Lower leg skin (tissue), 4 donors: ENCODE measurements at places on chromosomes 3 and 15. TPM values are rescaled to one million over a fixed set of nuclear protein-coding genes. Genes with fewer than 3 reads are reported as not detected.

GRCh38 chr3:113214917-113215595, 3.7 kb downstream of the BOC start:
- DNase-seq = no peak

GRCh38 chr15:76996076-76996525, 1.2 kb downstream of the PSTPIP1 start:
- DNase-seq = no peak

- no peak for DNase-seq
Observed at GRCh38 chr15:31024330-31024729, 32.9 kb upstream of the MTMR10 start.

DNA sequence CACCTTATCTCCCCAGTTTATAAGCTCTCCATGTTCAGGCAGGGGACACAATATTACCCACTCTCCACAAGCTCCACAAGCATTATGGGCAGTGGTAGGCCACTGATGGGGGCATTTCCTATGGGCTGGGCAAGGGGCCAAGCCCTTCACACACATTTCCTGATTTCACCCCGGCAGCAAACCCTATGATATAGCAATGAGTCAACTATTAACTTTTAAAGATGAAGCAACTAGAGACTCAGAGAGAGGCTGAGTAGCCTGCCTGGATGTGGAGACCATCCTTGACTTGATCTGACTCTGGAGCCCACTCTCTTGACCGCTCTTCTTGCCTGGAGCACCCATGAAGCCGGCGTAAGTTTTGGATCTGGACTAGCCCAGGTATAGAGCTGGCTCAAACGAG, 27.4 kb downstream of the FOXL2NB start:
- DNase-seq = no peak

- DNase-seq = no peak
Observed at GRCh38 chr3:153928851-153929250, 192.3 kb upstream of the ARHGEF26 start.

DNA sequence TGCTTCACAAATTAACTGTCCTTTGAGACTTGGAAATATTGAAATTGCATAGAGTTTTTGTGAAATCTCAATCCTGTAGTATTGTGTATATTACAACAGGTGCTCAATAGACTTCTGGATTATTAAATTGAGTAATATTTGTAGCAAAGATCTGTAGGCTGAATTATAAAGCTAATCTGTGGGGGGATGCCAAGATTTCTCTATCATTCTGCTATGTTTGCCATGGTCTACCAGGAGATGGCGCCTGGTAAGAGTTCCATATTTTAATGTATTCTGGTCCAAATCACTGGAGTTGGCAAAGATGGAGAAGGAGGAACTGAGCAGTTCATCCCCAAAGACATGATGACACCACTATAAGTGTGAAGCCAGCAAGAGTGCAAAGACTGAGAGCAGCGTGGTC, 340.9 kb upstream of the TPRG1 start:
- DNase-seq = no peak

DNA sequence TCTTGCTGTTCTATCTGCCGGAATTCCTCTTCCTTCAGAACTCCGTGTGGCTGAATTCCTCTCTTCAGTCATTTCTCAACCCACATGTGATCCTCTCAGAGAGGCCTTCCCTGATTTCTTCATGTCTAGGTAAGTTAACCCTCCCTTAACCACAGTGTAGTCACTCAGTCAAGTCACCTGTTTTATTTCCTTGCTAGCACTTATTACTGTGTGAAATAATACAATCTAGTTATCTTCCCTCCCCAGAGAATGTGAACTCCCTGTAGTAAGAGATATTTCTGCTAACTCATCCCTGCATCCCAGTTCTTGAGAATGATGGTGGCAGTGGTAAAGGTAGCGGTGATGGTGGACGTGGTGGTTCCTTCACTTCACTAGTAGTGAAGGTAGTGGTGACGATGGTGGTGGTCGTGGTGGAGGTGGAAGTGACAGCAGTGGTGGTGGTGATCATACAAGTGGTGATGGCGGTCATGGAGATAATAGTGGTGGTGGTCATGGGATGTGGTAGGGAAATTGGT, 33.3 kb downstream of the COL6A5 start:
- DNase-seq = no peak

- no peak for DNase-seq
Observed at GRCh38 chr3:137062250-137062649, 104.5 kb downstream of the IL20RB start.

GRCh38 chr15:49860101-49860500, 239.3 kb downstream of the DTWD1 start:
- DNase-seq = no peak

GRCh38 chr3:119810018-119810435, 28.1 kb downstream of the NR1I2 start:
- no peak for DNase-seq

GRCh38 chr15:25439369-25439836, 579 bp upstream of the UBE3A start:
- no peak for DNase-seq

GRCh38 chr15:24933716-24934115, 21.1 kb upstream of the SNRPN start:
- no peak for DNase-seq

- DNase-seq = no peak
Observed at GRCh38 chr3:68271145-68271544, 616.7 kb upstream of the SUCLG2 start.

GRCh38 chr3:15713364-15713763, 84.4 kb downstream of the ANKRD28 start:
- no peak for DNase-seq

GRCh38 chr3:129555153-129555550, 12.2 kb downstream of the H1-8 start:
- DNase-seq = no peak

DNA sequence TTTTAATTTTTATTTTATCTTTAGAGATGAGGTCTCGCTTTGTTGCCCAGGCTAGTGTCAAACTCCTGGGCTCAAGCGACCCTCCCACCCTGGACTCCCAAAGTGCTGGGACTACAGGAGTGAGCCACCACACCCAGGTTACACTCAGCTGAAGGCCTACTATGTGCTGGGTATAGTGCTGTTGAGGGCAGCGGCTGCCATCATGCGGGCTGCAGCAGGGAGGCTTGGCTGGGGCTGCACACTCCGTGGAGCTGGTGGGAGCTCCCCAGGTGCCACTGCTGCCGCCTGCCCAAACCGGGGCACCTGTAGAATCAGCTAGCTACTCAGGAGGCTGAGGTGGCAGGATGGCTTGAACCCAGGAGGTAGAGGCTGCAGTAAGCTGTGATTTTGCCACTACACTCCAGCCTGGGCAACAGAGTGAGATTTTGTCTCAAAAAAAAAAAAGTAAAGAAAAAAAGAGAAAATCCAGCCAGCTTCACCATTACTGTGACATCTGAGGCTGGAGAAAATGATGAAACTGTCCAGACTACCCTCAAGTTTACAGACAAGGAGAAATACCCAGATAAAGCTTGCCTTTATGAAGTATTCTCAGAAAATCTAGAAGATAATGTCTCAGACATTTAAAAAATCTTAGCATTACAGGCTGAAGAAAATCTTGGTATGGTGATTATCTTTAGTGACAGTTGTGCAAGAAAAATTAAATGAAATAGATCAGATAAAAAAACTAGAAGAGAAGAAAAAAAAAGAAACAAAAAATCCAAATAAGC, 42.1 kb downstream of the CRABP1 start:
- DNase-seq = no peak

- DNase-seq = no peak
Observed at GRCh38 chr3:193803288-193803687, 210.3 kb downstream of the OPA1 start.

DNA sequence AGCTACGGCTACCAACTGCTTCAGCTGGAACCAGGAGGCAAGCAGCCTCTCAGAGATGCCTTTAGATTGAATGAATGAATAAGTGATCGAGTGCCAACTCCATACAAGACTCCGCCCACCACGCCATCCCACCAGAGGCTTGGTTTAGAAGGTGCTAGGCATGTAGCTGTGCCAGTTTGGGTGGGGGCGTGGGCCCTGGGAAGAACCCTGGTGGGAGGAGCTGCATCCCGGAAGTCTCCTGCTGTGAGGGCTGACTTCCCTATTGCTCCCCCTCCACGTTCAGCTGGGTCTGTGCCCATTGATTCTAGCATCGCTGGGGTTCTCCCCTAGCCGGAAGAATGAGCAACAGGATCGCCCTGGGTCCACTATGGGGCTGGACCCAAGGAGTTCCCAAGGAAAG, 20.9 kb downstream of the LINGO1 start:
- DNase-seq = no peak

DNA sequence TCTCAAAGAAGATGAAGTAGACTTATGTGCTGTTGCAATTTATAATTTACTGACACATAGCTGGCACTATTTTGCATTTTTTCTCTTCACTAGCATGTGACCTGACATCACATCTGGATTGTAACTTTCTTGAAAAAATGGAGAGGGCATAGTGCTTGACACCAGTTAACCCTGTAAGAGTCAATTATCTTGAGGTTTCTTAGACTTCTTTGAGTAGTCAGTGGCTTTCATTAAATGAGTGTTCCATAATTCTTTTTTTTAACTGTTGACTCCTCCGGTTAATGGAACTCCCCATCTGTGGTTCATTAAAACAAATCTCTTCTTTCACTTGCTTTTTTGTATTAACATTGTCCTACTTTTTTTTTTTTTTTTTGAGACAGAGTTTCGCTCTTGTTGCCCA, 16.9 kb upstream of the PRKCI start:
- no peak for DNase-seq

- no peak for DNase-seq
Observed at GRCh38 chr3:119774444-119774843, 7.5 kb upstream of the NR1I2 start.

DNA sequence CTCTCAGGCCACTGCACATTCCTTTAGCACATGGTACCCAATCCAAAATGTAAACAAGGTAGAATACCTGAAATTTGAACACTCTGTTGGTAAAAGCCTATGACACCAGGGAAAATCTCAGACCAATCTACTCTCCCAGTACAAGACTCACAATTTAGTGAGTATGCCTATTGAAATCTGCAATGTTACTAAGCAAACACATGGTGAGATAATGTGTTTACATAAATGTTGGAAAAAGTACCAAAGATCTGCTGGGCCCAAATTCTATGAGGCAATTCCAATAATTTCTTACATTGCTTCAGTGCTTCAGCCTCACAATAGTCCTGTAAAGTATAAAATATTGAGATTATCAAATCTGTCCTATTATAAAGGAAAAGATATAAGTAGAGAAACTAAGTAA, 536.1 kb downstream of the PYDC2 start:
- no peak for DNase-seq

The UBXN7 gene
- 25.8 TPM for total RNA-seq

The MRAS gene
- total RNA-seq = 14.0 TPM

The FHIT gene
- total RNA-seq = 5.0 TPM

The GOLGA8G gene
- 0.10 TPM for total RNA-seq

The WDR48 gene
- total RNA-seq = 24.1 TPM

The LRRC3B gene
- total RNA-seq = 0.03 TPM

The QTRT2 gene
- total RNA-seq = 11.6 TPM

The FSIP1 gene
- total RNA-seq = not detected

The GUCA1C gene
- total RNA-seq = not detected

The VILL gene
- total RNA-seq = 18.1 TPM

The SEMA5B gene
- total RNA-seq = 0.21 TPM

The ROPN1 gene
- 1.2 TPM for total RNA-seq

The HIGD2B gene
- total RNA-seq = not detected

The TP63 gene
- total RNA-seq = 373 TPM

The PTX3 gene
- total RNA-seq = 10.8 TPM
